Naive thymus-derived CD4-positive, alpha-beta T cell (primary cell): ENCODE measurements at places on chromosomes 16 and 17.

- no peak for DNase-seq
Observed at GRCh38 chr16:72887537-72887936, 160.4 kb downstream of the ZFHX3 start.

DNA sequence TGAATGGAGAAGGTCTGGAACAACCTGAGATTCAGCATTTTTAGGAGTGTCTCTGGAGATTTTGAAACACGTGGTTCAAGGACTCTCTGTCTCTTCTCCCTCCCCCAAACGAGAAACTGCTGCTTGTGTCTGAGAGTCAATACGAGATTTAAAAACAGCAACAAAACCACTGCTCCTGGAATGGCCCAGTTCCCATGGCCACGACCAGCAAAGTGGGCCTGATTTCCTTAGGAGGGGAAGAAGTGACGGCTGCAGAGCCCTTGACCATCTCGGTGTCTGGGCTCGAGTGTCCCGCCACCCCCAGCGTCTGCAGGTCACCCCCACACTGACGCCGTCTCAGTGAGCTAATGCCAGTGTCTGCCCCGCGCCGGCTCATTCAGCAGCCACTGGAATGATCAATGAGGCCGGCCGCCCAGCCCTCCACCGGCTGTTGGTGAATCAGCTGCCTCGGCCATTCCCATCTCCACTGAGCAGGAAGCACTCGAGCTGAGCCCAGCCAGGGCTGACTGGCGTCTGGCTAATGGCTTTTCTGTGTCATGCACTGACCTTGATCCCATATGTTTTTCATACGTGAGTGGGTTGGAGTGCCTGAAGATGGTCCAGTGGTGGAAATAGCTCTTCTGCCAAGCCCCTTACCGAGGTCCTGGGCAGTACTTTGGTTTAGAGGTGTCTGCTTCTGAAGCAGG lies 151.8 kb downstream of the PITPNC1 start:
- no peak for DNase-seq

DNA sequence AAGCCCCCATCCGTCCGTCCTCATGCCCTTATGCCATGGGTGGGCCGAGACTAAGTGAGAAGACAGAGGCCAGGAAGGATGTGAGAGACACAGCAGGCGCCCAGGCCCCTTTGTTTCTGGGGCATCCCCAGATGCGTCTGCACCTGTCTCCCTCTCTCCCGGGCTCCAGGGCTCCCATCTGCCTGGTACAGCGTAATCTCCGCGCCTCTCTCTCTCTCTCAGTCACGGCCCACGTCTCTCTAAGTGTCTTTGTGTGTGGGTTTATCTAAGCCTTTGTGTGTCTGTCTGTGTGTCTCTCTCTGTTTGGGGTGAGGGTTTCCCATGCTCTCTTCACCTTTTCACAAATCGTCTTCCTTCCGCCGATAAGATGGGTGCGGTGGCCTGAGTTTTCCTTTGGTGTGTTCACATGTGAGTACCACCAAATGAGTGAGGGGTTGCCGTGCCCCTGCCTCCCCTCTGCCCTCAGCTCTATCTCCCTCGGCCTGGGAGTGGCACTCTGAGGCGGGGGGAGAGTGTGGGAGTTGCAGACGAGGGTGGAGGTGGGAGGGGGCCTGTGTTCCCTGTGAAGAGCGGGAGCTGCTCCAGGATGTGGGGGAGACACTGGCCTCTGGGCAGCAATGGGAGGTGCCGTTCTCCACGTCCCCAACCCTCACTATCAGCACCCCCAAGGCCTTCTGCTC lies 25.8 kb upstream of the ABCC3 start:
- DNase-seq: no peak

DNA sequence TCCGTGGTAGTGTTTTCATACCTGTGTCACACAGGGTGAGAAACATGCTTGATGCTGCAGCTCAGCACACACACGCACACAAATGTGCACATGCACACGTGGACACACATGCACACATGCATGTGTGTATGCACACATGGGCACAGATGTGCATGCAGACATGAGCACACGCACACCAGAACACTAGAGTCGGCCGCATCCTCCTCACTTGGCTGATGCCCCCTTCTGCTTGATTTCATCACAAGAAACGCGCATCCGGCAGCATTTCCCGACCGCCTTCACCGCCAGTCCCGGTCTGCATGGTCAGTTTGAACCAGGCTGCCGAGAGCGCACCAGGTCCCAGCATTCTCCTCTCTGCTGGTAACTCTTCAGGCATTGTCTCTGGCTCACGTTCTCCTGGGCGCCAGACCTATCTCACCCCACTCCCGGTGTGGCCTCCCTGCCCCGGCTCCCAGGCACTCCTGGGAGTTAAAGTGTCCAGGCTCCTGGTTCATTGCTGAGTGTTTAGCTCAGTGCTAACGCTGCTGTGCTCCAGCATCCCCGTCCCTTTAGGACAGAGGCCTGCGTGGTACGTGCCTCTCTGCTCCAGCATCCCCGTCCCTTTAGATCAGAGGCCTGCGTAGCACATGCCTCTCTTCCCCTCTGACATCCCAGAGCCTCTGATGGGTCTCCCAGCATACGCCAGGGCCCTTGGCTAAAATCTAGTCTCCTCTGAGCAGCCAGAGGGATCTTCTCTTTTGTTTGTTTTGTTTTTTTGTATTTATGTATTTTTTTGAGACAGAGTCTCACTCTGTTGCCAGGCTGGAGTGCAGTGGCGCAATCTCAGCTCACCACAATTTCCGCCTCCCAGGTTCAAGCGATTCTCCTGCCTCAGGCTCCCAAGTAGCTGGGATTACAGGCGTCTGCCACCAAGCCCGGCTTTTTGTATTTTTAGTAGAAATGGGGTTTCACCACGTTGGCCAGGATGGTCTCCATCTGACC lies 16.0 kb downstream of the BAIAP2 start:
- no peak for DNase-seq

DNA sequence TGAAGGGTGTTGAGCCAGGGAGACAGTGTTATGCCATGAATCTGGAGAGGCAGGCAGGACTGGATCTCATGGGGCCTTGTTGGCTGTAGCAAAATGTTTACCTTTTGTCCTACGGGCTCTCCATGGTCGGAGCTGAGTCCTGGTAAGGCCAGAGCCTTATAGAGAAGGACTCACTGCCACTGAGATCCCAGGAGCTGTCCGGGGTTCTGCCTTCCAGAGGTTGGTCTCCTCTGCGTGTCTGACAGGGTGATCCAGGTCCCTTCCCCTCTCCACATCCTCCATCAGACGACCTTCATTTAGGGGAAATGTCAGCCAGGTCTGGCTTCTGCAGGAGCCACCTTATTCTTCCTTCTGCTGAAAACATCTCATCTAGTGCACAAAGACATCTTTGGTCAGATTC lies 285.2 kb upstream of the N4BP1 start:
- no peak for DNase-seq

DNA sequence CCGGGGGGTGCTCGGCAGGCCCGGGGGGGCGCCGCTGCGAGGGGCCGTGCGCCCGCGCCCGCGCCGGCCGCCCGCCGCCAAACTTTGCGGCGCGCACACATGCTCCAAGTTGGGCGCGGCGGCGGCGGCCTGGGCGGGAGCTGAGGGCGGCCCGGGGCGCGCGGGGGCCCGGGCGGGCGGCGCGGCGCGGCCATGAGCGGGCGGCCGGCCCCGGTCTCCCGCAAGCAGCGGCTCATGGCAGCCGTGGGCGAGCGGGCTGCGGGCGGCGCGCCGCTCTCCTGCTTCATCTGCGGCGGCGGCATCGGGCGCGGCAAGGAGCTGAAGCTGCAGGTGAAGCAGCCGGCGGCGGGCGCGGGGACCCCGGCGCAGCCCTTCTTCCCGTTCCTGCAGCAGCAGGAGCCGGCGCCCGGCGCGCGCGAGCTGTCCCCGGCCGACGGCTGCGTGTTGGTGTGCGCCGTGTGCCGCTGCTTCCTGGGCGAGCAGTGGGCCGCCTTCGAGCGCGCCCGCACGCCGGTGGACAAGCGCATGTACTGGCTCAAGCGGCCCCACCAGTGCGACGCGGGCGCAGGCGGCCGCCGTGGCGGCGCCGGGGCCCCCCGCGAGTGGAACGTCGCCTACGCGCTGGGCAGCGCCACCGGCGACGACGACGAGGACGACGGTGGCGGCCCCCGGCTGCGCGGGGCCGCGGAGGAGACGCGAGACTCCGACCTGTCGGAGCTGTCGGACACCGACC lies 57.2 kb upstream of the CIBAR2 start:
- DNase-seq: no peak

DNA sequence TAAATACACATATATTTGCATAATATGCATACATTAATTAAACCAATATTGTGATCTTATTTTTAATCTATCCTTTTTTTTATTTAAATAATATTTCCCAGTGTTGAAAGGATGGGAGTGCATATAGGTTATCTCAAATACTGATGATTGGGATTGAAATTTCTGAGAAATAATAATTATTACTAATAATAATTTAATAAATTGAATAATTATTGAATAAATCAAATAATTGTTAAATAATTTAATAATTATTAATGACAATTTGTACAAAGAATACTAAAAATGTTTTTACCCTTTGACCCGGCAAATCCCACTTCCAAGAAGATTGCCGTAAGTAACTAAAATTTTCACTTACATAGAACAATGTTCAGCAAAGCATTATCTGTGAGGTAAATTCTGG lies 148.9 kb downstream of the ZNF18 start:
- DNase-seq: no peak

DNA sequence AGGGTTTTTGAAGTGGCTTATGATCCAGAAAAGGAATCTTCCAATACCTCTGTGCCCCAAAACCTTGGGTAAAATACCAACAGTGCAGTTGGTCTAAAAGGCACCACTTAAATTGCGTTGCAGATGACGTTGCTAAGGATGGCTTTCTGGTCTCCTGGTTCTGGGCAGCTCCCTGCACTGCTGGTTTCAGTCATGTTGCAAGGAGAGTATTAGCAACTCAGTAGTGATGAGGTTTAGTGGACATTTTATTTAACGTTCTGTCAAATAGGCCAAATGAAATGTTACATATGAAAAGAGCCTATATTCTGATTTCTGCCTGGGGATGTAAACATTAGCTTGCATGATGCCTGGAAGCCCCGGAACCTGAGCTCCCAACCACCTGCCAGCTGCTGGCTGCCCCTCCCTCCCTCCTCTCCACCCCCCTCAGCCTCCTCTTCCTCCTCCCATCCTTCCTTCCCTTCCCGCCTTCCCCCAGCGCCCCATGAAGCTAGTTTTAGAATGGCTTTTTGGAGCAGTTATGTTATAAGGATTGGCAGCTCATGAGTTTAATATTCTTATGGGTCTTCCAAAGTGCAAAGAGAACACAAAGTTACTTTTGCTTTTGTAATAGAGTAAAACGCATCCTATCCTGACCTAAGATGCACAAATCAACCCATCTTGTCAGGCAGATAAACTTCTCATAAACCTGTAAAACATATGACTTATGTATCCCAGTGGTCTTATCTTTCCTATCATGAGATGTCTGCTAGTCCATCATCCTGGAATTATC lies 20.7 kb downstream of the CD7 start:
- DNase-seq: no peak

GRCh38 chr17:44451832-44452231 lies 51.4 kb downstream of the GPATCH8 start:
- DNase-seq: no peak

- no peak for DNase-seq
Observed at GRCh38 chr16:4273858-4274311, 1.1 kb upstream of the TFAP4 start.

DNA sequence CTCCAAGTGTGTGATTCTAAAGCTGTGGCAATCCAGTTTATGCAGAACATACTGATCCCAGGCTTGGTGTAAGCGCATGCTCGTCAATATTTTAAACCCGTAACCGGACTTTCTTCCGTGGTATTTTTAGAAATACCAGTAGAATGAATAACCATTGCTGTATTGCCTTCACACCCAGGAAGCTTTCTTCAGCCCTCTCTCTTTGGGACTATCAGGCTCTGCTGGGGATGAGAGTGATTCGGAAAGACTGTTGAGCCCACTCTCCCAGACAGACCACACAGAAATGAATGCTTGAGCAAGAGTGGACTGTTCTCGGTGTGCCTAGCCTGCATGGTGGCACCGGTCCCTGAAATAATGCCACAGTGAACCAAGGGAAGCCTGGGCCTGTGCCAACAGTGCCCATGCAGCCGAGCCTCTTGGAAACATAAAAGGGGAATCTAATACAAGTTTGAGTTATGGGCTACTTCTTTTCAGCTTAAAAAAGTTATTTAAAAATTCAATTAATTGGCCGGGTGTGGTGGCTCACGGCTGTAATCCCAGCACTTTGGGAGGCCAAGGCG lies 89.9 kb upstream of the ELAC2 start:
- no peak for DNase-seq

- DNase-seq: no peak
Observed at GRCh38 chr16:980595-980854, 1.0 kb upstream of the SOX8 start.

DNA sequence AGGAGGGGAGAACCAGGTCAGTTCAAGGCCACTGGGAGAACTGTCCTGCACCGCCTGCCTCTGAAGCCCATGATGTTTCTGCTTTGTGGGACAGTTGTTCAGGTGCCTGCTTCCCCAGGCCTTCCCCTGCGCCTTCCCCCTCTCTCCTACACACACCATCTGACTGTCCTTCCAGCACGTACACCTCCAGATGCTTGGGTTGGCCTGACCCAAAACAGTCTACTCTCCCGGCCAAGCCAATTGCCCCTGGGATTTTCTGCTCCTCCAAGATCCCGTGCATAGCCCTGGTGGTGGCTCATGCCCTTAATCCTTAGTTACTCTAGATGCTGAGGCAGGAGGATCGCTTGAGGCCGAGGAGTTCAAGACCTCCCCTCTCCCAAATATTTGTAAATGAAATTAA lies 684 bp upstream of the RSAD1 start:
- DNase-seq: no peak

DNA sequence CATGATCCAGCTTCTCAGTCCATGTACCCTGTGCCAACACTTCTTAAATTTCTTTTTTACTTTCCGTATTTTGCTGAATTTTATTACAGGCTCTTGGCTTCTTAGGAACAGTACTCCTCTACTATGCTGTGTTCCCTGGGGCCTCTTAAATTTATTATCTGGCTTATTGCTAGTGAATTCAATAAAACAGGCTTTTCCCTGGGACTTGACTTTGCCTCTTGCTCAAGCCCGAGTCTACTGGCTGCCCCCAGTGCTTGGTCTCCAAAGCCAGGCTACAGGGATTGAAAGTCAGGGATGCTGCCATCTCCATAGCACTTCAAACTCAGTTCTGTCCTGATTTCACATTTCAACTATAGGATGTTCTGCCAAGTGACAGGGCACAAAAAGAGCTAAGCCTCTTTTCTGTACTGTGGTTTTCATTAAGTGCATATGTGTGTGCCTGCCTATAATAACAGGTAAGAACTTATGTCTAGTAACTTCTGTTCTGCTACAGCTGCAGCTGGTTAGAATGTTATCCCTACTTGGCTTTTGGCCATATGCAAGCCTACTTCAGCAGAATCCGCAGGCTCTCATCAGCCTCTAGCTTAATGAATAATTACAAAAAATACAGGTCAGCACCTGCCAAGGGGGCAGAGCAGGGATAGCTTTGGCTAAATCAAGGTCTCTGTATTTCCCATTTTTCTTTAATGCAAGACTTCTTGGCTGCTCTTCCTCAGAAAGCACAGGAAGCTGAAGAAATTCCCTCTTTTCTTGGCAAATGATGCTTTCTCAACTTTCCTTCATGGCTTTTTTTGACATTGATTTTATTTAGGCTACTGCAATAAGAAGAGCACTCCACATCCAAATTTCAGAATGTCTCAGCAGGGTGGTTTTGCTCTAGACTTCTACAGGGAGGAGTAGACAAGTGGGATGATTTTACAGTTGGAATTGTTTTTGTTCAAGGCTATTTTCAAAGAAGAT lies 8.2 kb downstream of the FAM20A start:
- DNase-seq: no peak
